ENCODE measurements at places on chromosomes 1 and 21.

GRCh38 chr1:225996946-225997545 is 2.1 kb downstream of the SDE2 start:
- no peak for DNase-seq

GRCh38 chr1:225626698-225627097 is 26.2 kb downstream of the ENAH start:
- DNase-seq = no peak

DNA sequence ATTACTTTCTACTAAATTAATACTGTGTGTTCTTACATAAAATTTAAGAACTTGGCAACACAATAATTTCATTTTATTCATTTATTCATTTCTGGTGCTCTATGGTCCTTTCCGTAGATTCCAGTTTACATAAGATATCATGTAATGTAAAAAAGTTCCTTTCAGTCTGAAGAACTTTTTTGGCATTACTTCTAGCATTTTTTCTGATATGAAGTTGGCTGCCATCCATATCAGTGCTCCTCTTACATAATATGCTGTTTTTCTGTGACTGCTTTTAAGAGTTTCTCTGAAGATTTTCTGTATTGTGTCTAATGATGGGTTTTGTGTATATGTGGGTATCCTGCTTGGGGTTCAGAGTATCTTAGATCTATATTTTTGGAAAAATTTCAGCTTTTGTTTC is 34.8 kb downstream of the LIN9 start:
- DNase-seq = no peak

DNA sequence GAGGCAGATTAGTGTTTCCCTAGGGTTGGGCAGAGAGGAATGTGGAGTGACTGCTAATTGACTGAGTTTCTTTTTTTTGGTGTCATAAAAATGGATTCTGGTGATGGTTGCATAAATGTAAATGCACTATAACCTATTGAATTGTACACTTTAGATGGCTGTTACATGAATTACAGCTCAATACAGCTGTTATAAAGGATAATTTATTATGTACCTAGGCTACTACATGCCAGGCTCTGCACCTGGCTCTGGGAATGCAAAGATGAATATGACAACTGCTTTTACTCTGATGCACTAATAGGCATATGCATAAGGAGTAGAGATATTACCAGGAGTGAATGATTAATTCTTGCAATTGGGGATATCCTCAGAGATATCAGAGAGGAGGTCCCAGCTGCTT is 345.3 kb downstream of the PTBP2 start:
- DNase-seq = no peak

GRCh38 chr1:212237651-212238050 is 47.6 kb upstream of the PPP2R5A start:
- DNase-seq = no peak

GRCh38 chr1:1597275-1597930 is 2.5 kb downstream of the FNDC10 start:
- DNase-seq = no peak

DNA sequence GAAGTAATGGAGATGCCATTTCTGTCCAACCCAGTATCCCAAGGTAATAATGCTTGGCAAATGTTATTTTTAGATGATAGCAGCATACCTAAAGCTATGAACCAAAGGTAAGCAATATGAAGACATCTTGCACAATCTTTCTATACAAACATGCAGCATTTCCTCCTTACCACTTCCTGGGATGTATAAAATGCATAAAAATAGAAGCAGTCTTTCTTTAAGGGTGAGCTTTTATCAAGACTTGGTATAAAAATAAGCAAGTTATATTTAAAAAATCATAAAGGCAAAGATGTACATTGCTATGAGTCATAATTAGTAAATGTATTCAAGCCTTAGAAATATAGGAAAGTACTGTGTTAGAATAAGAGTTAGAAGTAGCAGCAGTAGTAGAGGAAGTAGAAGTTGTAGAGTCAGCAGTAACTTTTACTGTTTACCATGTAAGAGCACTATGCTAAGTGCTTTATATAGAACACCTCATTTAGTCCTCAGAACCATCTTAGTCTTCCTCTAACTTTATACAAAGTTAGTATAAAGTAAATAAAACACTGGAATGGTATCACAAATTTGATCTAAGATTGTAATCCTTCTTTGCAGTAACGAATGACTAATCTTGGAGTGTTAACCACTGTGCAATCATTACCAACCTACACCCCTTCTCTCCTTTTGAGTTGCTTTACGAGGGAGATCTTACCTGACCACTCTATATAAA is 371.3 kb downstream of the VAV3 start:
- no peak for DNase-seq

GRCh38 chr1:38833146-38833545 is 26.4 kb downstream of the RRAGC start:
- no peak for DNase-seq

- peak; percentile 9 for DNase-seq
Observed at GRCh38 chr1:184110272-184111204, 59.0 kb downstream of the TSEN15 start.

DNA sequence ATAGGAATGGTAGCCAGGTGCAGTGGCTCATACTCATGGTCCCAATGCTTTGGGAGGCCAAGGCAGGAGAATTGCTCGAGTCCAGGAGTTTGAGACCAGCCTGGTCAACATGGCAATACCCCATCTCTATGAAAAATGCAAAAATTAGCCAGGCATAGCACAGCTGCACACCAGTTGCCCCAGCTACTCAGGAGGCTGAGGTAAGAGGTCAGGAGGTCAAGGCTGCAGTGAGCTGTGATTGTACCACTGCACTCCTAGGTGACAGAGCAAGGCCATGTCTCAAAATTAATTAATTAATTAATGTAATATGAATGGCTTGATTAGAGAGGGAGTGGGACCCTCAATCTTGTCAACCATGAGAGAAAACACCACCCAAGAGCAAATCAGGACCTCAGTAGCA is 198.7 kb upstream of the DUSP10 start:
- no peak for DNase-seq

GRCh38 chr1:9201401-9202239 is 33.0 kb upstream of the H6PD start:
- no peak for DNase-seq

DNA sequence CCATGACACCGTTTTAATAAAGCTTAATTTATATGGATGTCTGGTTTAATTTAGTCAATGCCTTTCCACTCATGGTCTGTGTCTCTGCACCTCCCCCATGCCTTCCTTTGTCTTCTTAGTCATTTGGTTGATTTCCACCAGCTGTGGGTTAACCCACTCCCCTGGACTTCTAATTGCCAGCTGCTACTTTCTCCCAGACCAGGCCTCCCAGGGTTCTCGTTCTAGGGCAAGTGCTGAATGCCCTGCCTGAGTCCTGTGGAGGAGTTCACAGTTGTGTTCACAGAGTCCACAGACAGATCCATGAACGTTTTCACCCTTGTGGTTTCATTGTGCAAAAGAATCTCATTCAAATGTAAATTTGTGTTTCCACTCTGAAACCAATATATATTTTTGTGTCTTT is 243.4 kb downstream of the NUF2 start:
- no peak for DNase-seq

GRCh38 chr1:87268111-87268510 is 60.6 kb upstream of the LMO4 start:
- no peak for DNase-seq

GRCh38 chr1:88035578-88035977 is 648.5 kb upstream of the PKN2 start:
- no peak for DNase-seq

DNA sequence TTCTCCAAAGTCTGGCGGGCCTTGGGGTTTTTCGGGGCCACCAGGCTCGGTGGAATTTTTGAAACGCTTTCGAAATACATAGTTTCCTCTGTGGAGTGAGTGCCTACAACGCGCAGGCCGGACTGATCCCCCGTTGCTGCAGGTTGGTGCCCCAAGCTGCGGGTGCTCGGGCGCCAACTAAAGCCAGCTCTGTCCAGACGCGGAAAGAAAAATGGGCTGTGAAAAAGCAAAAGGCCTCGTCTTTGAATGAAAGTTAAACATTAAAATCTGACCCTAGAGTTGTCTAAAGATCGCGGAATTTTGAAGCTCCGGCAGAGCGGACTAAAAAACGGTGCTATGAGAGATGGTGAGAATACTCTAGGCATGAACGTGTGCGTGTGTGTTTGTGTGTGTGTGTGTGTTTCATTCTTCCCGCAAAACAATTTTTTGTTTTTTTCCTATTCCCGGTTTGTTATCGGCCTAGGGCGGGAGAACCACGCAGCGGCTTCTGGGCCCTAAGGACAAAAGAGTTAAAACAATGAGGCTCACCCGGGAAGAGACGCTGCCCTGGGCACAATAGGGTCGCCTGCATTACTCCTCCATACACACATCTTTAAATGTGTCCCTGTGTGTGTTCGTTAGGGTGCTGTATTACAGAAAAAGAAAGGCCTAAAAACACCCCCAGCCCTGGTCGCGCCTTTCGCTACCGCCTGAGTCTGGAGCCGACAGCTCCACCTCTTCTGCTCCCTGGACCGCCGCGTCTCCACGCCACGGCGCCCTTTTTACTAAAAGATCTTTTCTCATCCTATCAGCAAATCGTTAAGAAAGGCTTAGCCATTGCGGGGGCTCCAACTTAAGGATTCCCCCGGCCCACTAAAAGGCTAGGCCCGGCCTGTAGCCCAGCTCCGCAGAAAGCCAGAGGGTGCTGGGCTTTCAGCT is 3.2 kb downstream of the TBX15 start:
- no peak for DNase-seq

- peak; percentile 8 for DNase-seq
Observed at GRCh38 chr1:225548140-225548857, 104.6 kb downstream of the ENAH start.

GRCh38 chr21:34916446-34916845 is 132.7 kb downstream of the RUNX1 start:
- DNase-seq = peak; percentile 7

DNA sequence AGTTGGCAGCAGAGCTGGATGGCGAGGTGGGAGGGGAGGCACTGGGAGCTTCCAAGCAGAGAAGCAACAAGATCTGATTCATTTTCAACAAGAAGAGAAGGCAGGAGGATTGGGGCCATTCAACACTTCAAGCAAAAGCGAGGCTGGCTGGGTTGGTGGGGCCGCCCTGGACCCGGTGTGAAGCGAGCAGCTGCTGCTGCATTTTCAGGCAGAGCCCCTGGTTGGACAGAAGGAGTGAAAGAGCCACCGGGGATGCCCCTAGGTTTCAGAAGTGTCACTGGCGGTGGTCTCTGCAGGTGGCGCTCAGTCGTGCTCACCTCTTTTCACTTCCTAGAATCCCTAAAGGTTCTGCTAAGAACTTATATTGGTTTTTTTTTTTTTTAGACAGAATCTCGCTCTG is 18.0 kb downstream of the SLC2A7 start:
- DNase-seq = no peak

GRCh38 chr21:37207441-37208009 is 59.6 kb downstream of the VPS26C start:
- DNase-seq = peak; percentile 36

DNA sequence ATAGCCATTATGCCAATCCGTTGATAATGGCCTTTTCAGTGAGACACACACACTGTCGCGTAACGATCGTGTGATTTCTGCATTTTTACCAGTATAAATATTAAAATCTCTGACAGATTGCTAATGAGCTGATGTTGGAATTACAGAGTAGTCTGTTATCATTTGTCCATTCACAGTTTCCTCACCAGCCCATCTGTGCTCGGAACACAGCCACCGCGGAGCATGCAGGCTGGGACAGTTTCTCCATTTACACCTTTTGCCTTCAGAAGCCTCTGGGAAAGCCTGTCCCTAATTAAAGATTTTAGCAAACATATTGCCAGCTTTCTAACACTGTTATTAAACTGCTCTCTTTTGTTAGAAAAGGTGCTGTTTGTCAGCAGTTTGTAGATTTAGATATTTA is 82.2 kb upstream of the BARHL2 start:
- DNase-seq = no peak

DNA sequence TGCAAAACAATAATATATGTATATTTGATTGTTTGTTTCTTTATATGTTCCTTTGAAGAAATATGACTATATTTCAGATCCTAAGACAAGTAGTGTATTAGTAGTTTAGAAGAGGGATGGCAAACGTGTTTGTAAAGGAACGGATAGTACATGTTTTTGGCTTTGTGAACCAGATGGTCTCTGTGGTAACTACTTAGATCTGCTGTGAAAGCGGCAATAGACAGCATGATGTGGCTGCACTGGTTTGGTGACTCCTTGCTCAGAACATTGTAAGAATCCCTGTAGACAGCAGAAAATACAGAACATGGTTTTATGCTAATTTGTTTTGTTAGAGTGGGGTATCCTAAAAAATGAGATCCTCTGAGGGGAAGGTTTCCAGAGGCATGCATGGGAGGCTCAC is 3.1 kb downstream of the ACADM start:
- DNase-seq = no peak

DNA sequence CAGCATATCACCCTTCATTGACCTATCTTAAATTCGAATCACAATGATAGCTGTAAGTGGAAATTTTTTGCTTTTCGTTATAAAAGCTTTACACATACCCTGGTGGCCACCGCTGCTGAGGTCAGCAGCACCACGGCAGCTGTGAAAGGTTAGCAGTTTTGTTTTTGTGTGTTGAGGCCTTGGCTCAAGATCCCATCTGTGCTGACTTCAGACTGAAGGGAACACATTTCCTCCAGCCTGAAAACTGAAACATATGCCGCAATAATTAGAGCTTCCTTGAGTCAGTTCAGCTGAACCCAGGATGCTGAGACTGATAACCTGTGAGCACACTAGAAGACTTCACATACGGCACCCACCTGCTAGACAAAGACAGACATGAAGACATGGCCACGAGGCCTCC is 103.0 kb downstream of the SMYD3 start:
- DNase-seq = no peak

- no peak for DNase-seq
Observed at GRCh38 chr1:56572334-56573050, 6.9 kb downstream of the PLPP3 start.

- DNase-seq = no peak
Observed at GRCh38 chr1:233554037-233554436, 59.9 kb upstream of the KCNK1 start.

DNA sequence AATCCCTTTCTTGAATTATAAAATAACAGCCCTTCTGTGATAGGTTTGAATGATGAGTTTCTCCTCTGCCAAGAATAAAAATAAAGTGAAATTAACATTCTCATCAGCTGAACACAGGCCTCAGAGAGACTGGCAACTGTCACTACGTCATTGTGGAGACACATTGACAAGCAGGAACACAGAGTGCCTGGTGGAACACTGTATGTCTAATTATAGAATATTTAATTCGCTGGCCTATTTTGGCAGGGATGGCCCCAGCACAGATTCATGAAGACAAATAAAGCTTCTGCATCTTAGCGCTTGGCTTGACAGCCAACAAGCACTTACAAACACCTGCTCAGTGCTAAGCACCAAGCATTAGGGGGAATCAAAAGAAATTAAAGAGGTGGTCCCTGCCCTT is 52.0 kb upstream of the SMYD2 start:
- no peak for DNase-seq

- peak; percentile 64 for DNase-seq
Observed at GRCh38 chr1:151993734-151994496, at the start of gene S100A10. S100A10 (minus strand) TSS chr1:151993859; CDS start chr1:151986230, 7,629 bp downstream.

GRCh38 chr1:99784143-99784542 is 17.7 kb upstream of the FRRS1 start:
- DNase-seq = no peak

GRCh38 chr21:29499734-29500343 is 201.1 kb downstream of the BACH1 start:
- peak; percentile 30 for DNase-seq

- no peak for DNase-seq
Observed at GRCh38 chr1:156471496-156472490, 28.8 kb downstream of the MEF2D start.
